Activated T-helper 1 cell treated with anti-CD3 and anti-CD28 coated beads, Interleukin-12 subunit alpha, Interleukin-12 subunit beta, Interleukin-2, Interleukin-4 antibody, amounts not matched to agents 30 ng/mL and 10 ng/mL and 1 ng/mL, durations not matched to agents 14 hours and 24 hours and 36 hours (primary cell): ENCODE measurements at places on chromosomes 4 and X. TPM values are rescaled to one million over a fixed set of nuclear protein-coding genes. Genes with fewer than 3 reads are reported as not detected.
A peak's percentile ranks its signal among the peaks of the same experiment; 100 is the strongest.

GRCh38 chr4:101711590-101712260 lies 78.8 kb upstream of the BANK1 start:
- DNase-seq: no peak

DNA sequence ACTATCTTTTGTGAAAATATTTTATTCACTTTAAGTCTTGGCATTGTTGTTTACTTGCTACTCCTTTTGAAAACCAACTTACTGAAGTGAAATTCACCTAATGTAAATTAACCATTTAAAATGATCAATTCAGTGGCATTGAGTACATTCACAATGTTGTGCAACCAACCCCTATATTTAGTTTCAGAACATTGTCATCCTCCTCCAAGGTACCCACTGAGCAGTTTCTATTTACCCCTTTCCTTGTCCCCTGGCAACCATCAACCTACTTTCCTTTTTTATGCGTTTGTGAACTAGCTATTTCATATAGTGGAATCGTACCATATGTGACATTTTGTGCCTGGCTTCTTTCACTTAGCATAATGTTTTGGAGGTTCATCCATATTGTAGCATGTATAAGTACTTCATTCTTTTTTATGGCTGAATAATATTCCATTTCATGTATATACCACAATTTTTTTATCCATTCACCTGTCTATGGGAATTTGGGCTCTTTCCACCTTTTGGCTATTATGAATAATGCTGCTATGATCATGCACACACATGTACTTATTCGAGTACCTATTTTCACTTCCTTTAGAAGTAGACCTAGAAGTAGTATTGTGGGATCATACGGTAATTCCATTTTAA lies 85.0 kb downstream of the WWC2 start:
- DNase-seq: no peak

DNA sequence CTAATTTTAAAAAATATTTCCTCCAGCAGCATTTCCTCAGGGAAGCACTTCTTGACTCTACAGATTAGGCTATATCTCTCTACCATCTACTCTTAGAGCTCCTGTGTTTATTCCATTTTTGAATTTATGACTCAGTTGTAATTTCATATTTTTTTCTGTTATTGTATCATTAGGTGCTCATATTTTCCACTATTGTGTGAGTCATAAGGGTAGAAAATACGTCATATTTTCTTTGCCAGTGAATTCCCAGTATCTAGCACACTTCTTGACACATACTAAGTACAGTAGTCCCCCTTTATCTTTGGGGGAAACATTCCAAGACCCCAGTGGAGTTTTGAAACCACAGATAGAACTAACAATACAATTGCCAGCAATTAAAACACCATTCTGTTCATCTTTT lies 431.2 kb downstream of the GASK1B start:
- no peak for DNase-seq

Gene CT45A10
- not detected in 2 replicates for total RNA-seq

DNA sequence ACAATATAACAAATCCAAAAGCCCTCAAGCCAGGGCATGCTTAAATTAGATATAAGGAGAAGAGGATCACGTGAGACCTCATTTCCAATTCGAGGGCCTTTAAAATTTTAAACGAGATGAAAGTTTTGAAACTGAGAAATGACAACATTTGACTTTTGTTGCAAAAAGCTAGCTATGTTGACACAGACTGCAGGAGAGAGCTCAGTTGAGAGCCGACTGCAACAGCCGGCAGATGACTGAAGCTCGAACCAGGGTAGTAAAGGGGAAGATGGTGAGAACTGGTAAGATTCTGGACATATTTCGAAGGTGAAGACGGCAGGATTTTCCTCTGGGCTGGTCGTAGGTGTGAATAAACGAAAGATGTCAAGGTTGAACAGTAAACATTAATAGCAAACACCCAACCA lies 773 bp downstream of the PRMT9 start:
- DNase-seq: no peak

GRCh38 chr4:129950217-129950616 lies 854.3 kb downstream of the C4orf33 start:
- DNase-seq: no peak

GRCh38 chr4:1996866-1997611 lies 11.7 kb downstream of the NELFA start:
- DNase-seq: no peak

- DNase-seq: no peak
Measured at GRCh38 chr4:81424816-81425755, 46.6 kb downstream of the RASGEF1B start.

GRCh38 chr4:37477126-37477525 lies 209.1 kb downstream of the RELL1 start:
- no peak for DNase-seq

Gene STATH
- total RNA-seq: not detected in 2 replicates

GRCh38 chrX:38117485-38117884 lies 103.2 kb downstream of the SRPX start:
- no peak for DNase-seq

- DNase-seq: no peak
Measured at GRCh38 chr4:115110191-115111181, 2.9 kb downstream of the NDST4 start.

DNA sequence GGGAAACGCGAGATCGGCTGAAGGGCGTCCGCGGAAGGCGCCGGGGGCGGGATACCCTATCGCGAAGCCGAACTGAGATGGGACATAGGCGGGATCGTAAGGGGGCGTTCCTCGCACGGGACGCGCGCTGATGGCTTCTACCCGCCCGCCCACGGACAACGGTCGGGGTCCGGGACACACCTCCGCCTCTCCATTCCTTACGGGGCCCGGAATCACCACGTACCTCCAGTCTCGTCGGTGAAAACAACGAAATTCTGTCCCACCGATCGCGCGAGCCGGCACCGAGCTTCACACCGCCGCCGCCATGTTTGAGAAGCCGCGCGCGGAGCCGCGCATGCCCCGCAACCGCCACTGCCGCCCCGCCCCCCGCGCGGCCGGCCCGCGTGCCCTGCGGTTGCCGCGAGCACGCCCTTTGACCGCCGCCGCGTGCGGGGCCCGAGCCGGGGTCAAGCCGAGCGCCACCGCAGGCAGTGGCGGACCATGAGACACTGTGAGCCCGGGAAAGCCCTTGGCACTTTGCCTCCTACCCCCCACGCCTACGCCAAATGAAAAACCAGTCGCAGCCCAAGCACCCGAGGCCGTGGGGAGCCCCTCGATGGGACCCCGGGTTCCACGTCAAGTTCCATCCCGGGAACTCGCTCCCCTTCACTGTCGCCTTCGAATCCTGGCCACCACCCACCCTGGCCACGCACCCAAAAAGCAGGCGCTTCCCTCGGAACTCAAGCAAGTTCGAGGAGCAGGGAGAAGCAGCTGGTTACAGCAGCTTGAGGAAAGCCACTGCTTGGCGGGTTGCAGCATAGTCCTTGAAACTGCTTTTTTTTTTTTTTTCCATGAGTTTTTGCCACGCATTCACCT lies at the start of gene SCML2:
Gene SCML2 (minus strand): TSS at position 320 of the 855 bp plus-strand sequence. CDS start 20,617 bp downstream, outside the sequence.
- peak; percentile 27 for DNase-seq

- DNase-seq: no peak
Measured at GRCh38 chr4:188139671-188140070, 430 bp downstream of the TRIML1 start.

Gene MAGEA11
- not detected in 2 replicates for total RNA-seq

DNA sequence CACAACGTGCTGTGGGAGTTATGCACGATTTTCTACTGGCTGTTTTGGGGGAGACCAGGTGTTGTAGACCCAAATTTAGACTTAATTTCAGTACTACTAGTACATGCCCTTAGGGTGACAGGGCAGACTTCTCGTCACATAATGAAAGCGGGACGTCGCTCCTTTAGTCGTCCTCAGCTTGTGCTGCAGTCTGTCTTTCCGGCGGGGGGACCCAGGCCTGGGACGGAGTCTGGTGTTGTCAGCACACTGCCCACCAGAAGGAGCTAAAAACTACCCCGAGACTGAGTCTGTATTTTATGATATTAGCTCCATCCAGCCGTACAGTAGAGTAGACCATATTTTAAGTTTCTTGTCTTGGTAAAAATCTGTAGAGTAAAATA lies 35.5 kb downstream of the NOP14 start:
- DNase-seq: no peak

Gene XAGE3
- not detected in 2 replicates for total RNA-seq

- DNase-seq: no peak
Measured at GRCh38 chrX:136431625-136432024, 56.1 kb upstream of the BRS3 start.

GRCh38 chr4:6463311-6464289 lies 8.8 kb downstream of the PPP2R2C start:
- DNase-seq: no peak

DNA sequence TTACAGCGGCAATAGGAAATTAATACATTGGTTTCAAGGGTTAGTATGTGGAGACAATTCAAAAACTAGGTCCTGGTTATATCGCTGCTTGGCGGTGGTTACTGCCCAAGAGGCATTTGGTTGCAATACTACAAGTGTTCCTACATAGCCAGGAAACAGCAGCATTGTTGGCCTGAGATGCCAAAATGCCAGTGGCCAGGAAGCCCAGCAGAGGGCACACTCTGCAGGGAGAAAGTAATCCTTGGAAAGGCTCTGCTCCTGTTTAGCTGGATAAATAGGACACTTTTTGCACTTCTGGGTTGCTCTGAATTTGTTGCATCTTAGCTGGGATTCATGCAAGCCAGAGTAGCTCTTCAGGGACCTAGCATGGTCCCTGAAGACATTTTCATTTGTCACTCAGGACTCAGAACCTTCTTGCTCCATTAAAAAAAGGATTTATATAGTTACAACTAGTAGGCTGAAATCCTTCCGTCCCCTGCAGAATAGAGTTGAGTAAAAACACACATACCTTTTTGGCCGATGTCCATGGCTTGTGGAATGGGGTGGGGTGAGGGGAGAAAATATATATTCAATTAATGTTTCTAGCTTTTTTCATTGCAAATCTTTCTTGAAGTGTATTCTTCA lies 8.1 kb upstream of the GPR119 start:
- DNase-seq: no peak

DNA sequence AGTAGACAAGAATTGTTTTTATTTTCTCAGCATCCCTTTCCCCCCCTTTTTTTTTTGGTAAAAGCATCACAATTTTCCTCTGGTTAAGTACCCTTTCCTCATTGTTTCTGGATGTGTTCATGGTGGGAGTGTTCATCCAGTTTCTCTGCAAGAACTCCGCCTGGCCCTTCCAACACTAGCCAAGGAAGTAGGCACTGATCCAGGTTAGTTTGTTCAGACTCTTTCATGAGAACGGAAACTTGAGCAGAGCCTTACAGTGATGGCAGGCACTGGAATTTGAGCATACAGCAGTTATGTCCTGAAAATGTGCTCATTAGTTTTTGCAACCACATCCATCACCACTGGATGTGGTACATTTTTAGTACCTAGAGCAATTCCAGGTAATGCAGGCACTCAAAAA lies 336.1 kb upstream of the BOD1L1 start:
- DNase-seq: no peak

DNA sequence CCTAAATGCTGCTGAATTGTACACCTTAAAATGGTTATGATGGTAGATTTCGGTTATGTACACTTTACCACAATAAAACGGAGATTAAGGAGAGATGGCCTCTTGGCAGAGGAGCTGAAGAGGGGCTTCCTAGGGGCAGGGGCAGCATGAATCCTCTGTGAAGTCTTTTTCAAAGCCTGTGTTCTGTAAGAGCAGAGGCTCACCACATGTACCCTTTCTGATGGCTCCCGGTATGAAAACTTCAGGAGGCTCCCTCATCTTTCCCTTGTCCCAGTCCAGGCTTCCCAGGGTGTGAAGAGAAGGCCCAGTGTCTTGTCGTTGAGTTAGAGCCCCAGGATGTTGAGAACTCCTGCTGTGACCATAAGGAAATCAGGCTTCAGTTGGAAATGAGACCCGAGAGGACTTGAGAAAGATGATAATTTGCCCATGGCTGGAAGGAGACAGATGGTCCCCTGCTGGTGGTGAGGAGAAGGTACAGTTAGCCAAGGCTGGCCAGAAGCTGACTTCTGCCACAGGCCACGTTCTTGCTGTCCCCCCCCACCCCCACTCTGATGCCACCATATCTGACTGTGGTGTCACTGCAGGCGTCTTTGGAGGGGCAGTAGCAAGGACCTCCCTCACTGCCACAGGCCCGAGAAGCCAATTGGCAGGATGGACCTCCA lies 31.8 kb upstream of the MTM1 start:
- no peak for DNase-seq

- DNase-seq: no peak
Measured at GRCh38 chr4:75907966-75908365, 5.7 kb upstream of the PPEF2 start.

DNA sequence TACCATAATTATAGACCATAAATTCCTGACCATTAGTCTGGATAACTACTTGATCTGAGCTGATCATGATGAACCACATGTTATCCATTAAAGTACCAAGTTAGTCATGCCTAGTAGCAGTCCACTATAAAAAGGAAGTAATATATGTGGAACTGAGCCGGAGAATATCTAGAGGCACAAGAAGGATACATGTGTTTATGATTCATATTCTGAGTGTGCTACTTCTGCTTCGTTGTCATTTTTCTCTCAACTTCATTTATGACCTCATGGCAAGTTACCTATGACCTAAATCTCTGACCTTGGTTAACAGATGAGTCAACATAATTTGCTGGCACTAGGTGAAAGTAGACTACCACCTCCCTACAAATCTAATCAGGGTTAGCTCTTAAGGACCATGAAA lies 56.5 kb upstream of the ANKRD17 start:
- no peak for DNase-seq

DNA sequence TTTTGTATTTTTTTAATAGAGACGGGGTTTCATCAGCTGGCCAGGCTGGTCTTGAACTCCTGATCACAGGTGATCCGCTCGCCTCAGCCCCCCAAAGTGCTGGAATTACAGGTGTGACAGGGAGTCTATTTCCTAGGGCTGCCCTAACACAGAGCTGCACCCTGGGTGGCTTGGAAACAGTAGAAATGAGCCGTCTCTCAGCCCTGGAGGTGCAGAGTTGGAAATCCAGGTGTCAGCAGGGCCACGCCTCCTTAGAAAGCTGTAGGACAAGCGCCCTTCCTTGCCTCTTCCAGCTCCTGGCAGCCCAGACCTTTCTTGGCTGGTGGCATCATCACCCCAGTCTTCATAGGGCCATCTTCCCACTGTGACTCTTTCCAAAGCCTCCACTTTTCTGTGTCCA lies 71.6 kb downstream of the DCTD start:
- no peak for DNase-seq

GRCh38 chr4:59938166-59938565 lies 1262.0 kb upstream of the ADGRL3 start:
- no peak for DNase-seq

Gene ARHGAP36
- total RNA-seq: not detected in 2 replicates

- no peak for DNase-seq
Measured at GRCh38 chrX:15566244-15566643, 34.5 kb downstream of the ACE2 start.

Gene BMP3
- not detected in 2 replicates for total RNA-seq

Gene MID2
- 5.1 and 6.6 TPM in 2 replicates for total RNA-seq

Gene IL1RAPL1
- not detected in 2 replicates for total RNA-seq

Gene TLR2
- total RNA-seq: 0.49 and 1.0 TPM in 2 replicates

DNA sequence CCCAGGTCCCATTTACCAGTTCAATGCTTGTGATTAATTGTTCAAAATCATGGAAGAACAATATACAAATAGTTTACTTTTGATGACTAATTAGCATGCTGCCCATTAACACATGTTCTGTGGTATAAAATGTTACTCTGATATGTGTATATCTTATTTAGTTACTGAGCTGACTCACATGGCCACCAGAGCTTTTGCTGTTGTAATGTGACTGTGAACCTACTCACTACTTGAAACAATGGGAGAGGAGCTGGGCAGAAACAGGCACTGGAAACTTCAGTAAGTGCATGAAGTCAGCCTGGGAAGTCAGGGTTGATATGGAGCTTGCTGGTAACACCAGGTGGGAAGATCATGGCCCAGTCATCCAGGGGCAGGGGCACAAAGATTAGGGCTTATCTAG lies 72.7 kb upstream of the MAD2L1 start:
- DNase-seq: no peak

Gene TLR10
- not detected in 2 replicates for total RNA-seq
